ENCODE measurements at places on chromosomes 6 and 20.

DNA sequence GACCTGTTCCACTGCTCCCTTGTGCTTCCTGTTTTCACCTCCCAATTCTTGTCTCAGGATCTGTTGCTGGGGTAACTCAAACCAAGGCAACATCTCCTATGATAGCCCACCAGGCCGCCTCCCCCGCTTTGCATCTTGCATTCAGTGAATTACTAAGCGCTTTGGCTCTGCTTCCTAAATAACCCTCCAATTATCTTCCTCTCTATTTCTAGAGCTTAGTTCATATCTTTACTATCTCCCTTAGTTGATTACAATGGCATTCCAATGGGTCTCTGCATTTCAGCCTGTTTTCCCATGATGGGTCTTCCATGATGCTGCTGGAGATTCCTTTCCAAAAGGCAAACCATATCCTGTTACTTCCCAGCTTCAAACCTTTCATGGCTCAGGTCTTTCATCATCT is 117.2 kb upstream of the FERMT1 start:
- DNase-seq = no peak

GRCh38 chr6:112594886-112595594 is 247.9 kb downstream of the RFPL4B start:
- no peak for DNase-seq

DNA sequence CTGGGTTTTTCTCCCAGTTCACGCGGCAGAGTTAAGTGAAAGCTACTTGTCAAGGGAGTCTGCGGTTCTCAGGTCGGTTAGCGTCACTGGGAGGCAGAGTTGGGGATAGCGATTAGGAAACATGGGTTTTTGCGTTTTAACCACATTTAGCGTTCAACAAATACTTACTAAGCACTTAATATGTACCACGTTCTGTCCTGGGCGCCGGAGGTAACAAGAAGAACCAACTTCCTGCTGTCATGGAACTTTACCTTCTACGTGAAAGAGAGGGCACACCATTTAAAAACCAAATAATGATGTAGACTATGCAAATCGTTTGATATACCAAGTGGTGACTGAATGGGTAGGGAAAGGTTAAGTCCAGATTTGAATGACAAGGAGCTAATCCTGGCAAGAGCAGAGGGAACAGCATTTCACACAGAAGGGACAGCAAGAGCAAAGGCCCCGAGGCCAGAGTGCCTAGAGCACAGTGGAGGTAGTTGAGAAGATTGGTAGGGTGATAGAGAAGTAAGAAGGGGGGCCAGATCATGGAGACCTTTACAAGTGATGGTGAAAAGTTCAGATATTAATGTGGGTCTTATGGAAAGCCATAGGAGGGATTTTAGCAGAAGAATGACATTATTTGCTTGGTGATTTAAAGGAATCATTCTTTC is 744 bp downstream of the RIOK1 start:
- no peak for DNase-seq

- DNase-seq = no peak
These were observed 45.0 kb upstream of the RIPOR2 start for GRCh38 chr6:24980507-24981385.

- DNase-seq = no peak
These were observed 143.4 kb upstream of the MYLIP start for GRCh38 chr6:15985379-15985959.

- DNase-seq = no peak
These were observed 40.1 kb downstream of the CDKAL1 start for GRCh38 chr6:20574355-20574754.

- DNase-seq = no peak
These were observed 65.5 kb downstream of the SOBP start for GRCh38 chr6:107555449-107555848.

GRCh38 chr6:12601881-12602280 is 114.7 kb upstream of the PHACTR1 start:
- DNase-seq = no peak

- peak; percentile 41 for DNase-seq
These were observed 510.2 kb upstream of the SULF2 start for GRCh38 chr20:48295445-48295903.

DNA sequence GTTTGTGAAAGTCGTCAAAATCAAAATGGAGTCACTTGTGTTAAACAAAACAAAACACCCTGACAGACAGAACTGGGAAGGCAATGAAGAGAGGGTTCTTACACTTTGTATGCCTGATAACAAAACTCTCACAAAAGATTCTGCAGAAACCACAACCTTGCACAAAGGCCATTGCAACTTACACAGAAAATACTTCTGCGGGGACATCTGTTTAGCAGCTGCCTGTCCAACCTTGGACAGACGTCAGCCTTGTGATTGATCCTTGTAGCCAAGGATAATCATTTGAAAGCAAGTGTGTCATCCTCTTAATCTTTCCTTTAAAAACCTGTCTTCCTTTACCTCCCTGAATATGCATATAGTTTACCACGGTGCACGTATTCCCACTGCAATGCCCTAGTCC is 17.0 kb upstream of the SLC22A3 start:
- DNase-seq = no peak

- DNase-seq = peak; percentile 88
These were observed 514 bp downstream of the TCFL5 start for GRCh38 chr20:62860924-62861691.

DNA sequence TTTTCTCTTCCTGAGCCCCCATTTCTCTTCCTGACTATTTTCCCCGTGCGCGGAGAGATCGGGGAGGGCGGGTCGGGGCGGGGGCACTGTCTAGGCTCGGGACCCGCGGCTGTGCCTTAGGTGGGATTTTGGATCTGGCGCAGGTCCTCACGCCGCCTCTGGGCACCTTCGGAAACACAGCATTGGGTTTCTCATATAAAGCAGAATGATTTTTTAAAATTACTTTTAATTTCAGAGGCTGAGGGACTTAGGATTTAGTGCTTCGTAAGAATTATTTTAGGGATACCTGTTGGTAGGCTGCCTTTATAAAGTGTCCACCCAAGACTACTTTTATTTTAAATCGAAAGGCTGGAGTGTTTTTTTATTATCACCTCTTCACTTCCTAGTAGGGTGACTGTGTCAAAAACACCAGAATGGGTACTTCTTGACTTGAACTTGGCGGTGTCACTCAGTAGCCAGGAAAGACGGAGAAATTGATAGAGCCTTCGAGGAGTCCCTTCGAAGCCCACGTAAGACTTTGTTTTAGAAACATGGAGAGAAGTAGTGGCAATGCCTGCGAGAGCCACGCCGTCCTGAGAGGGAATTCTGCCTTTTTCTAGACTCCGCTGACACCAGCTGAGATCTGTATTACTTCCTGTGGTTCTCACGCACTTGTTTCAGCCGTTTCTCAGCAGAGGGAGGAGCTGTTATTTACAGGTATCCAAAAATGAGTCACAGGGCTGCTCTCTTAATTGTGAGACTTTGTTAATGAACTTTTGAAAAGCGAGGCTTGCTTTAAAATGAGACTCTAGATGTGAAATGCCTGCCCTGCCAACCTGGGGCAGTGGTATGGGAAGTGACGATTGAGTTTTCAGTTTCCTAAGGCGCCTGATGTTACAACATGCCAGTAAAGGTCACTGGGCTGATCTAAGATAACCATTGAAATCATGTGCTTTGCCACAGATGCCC is 667 bp downstream of the STX11 start:
- DNase-seq = peak; percentile 69

DNA sequence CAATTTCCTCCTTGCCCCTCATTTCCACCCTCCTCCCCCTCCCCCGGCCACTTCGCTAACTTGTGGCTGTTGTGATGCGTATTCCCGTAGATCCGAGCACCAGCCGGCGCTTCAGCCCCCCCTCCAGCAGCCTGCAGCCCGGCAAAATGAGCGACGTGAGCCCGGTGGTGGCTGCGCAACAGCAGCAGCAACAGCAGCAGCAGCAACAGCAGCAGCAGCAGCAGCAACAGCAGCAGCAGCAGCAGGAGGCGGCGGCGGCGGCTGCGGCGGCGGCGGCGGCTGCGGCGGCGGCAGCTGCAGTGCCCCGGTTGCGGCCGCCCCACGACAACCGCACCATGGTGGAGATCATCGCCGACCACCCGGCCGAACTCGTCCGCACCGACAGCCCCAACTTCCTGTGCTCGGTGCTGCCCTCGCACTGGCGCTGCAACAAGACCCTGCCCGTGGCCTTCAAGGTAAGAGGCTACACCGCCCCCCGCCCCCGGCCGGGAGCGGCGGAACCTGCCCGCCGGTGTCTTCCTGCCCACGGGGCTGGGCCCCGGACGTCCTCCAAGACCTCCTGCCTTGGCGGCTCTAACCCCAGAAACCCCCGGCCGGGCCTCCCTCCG is 44.9 kb upstream of the SUPT3H start:
- peak; percentile 70 for DNase-seq

Measured in H7 (cell line).